Spleen (tissue), 13 donors: ENCODE measurements at places on chromosomes 16 and 17. TPM values are rescaled to one million over a fixed set of nuclear protein-coding genes. Genes with fewer than 3 reads are reported as not detected.

DNA sequence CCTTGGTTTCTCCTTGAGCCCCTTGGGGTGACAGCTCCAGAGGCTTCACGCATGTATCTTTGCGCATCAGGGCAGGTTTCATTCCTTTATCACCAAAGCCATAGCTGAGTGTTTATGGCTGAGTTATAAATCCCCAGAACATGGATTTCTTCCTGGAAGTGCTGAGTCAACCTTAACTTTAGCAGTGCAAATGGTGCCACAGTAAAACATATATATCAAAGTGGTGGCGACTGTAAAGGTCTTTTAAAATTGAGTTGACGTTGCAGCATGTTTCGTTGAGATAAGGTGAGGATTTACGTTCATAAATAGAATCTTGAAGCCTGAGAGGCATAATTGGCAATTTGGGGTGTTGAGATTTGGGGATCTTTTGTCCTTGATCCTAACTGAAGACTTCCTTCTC, 214.1 kb downstream of the HS3ST4 start:
- DNase-seq: no peak

DNA sequence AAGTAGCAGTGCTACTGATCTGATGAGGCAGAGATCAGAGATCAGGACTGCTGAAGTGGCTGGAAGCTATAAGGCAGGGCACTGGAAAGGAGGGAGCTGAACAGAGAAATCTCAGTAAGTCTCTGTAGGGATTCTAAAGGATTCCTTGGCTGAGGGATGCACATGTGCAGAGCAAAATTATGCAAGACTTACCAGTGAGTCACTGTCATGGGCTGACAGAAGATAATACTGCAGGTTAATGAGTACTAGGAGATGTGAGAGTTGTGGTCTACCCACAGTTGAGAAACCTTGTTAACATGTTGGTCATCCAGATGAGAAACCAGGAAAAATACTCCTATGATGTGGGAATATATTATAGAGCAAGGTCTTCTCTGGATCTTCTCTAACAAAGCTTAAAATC, 378.1 kb downstream of the HAPSTR1 start:
- no peak for DNase-seq

The ZPBP2 gene
- 0.17 TPM for total RNA-seq

The KRT222 gene
- total RNA-seq: 3.4 TPM

GRCh38 chr17:52606590-52606989, 448.1 kb upstream of the CA10 start:
- DNase-seq: no peak

DNA sequence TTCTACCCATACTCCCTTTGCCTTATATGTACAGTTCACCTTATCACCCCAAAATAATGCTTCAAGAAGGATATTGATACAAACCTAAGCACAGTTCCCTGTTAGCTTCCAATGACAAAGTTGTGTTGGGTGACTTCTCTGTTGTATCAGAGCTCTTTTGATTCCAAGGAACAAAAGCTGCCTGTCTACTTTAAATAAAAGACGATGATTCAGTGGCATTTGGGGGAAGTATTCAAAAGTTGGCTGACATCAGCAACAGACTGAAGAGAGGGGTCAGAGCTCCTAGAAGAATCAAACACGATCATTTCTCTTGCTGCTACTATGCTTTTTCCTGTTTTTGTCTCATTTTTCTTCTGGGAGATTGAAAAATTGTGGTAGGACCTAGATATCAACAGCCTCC, 69.4 kb upstream of the CA10 start:
- DNase-seq: no peak

The NOD2 gene
- total RNA-seq: 9.2 TPM

The SETD6 gene
- total RNA-seq: 18.2 TPM

The PPP1R27 gene
- total RNA-seq: not detected

DNA sequence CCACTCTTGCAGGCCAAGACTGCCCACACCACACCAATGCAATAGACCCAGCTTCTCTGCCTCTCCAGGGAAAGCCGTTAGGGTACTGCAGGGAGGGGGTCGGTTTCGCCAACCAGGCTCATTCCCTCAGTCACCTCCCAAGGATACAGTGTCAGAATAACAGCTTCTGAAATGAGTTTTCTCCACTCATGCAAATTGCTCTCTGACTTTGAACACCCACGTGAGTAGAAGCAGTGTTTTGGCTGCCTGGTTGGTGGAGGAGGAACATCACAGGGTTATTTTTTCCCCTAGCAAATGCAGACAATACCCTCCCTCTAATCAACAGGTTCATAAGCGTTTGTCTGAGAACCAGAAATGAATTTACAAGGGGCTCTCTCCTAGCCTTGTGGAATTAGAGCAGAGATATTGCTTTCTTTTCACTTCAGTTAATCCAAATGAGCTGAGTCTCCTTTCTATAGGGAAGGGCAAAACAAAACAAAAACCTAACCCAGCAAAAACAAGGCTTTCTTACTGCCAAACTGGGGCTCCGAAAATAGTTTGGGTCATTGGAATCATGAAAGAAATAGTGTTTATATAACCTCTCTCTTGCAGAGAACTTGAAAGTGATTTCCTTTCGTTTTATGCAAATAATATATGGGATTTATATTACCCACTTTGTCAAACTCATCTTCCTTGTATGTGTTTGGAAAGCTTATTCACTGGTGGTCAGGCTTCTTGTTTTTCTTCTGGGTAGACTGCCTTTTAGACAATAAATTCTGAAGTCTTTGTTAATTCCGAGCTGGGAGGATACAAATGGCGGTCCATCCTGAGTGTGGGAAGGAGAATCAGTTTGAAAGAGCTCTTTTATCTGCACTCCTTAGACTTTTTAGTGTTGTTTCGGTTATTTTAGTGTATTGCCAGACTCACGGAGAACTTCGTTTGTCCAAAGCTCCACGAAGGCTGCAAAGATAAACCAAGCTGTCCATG, 229.9 kb downstream of the MSI2 start:
- no peak for DNase-seq

The TAC4 gene
- total RNA-seq: not detected

GRCh38 chr16:71882505-71883167, 1.3 kb downstream of the ZNF821 start:
- DNase-seq: no peak
